ENCODE measurements at places on chromosomes 3 and 15.

- no peak for DNase-seq
Observed at GRCh38 chr3:171822431-171823106, 12.3 kb upstream of the PLD1 start.

- DNase-seq = no peak
Observed at GRCh38 chr3:120982608-120983320, 74.8 kb downstream of the STXBP5L start.

- DNase-seq = peak; percentile 85
Observed at GRCh38 chr15:63502843-63503738, 1.3 kb upstream of the USP3 start.

GRCh38 chr3:132225664-132226063 lies 91.5 kb upstream of the ACP3 start:
- DNase-seq = no peak

DNA sequence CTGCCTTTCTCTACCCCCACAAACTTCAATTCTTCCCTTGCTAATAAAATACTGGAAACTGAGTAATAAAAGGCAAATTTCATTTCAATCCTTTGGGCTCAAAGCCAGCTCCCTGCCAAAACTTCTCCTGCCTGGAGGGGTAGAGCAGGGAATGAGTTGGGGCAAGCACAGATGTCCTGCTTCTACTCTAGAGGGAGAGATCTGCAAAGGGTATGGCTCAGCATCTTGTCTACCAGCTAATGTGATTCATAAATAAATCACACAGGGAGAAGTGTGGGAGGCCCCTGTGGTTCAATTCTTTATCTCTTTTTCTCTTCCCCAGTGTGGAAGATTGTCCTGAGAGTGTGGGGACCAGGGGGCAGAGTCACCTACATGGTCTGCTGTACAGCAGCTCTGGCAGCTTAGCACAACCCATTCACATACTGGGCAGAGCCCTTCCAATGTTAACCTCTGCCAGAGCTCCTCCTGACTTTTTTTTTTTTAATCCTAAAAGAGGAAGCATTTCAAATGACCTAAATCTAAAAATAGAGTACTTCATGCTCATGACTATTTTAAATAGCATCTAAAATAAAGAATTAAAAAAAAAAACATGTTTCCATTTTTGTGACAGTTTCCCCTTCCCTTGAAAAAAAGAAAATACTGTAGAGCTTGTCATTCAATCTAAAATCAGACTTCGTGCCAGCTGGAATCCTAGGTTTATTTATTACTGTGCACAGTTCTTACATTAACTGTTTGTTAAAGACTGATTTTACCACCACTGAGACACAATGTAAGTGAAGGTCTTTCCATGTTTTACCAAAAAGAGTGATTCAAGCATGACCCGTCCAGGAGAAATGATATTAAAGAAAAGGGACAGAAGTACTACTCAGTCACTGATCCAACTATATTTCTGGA lies 1083.7 kb upstream of the CFAP20DC start:
- DNase-seq = no peak

DNA sequence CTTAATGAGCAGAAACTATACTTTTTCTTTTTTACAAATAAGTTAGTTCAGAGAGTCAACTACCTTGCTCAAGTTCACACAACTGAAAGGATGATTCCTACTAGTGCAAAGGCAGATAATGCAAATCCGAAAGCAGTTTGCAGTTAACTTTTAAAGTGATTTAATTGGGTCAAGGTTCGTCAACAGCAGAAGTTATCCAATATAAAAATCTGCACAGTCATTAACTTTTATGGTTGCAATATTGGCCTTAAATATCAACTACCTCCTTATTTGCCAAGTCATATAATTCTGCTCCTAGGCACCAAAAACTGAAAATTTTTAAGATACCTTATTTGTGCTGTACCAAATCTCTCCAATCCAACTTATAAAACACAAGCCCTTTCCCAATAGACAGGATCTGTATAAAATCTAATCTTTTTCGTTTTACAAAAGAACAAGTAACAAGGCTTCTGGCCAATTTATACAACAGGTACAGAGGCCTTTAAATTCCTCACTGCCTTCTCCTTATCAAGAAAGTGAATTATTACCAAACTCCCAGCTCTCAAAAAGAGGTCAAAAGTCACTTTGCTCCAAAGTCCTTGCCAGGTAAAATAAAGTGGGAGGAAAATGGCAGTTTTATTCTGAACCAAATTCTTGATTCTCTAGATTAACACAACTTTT lies 416.6 kb upstream of the NECTIN3 start:
- no peak for DNase-seq

Data from Panc1 (cell line).